Aortic smooth muscle cell (primary cell): ENCODE measurements at places on chromosomes 7 and 10. TPM values are rescaled to one million over a fixed set of nuclear protein-coding genes. Genes with fewer than 3 reads are reported as not detected.

AKR1C8 gene
- total RNA-seq: not detected in 2 replicates

PRPS1L1 gene
- total RNA-seq: 0.06 and 0.13 TPM in 2 replicates

PLPP4 gene
- total RNA-seq: 0.25 TPM in 1 of 2 replicates, not detected in the other

FXYD4 gene
- total RNA-seq: not detected in 2 replicates

ALDH18A1 gene
- total RNA-seq: 105 and 132 TPM in 2 replicates

ABCB1 gene
- total RNA-seq: 1.3 and 3.9 TPM in 2 replicates

TMEM229A gene
- 0.13 and 0.37 TPM in 2 replicates for total RNA-seq

SYT15B gene
- not detected in 2 replicates for total RNA-seq

TACC2 gene
- total RNA-seq: 9.6 and 14.1 TPM in 2 replicates

GGCT gene
- total RNA-seq: 15.0 and 19.8 TPM in 2 replicates

MRLN gene
- total RNA-seq: 0.12 TPM in 1 of 2 replicates, not detected in the other

FERD3L gene
- total RNA-seq: not detected in 2 replicates

RADIL gene
- 1.2 and 1.5 TPM in 2 replicates for total RNA-seq

INA gene
- 0.26 and 0.44 TPM in 2 replicates for total RNA-seq

FEZF1 gene
- total RNA-seq: not detected in 2 replicates

MOSPD3 gene
- 4.0 and 6.9 TPM in 2 replicates for total RNA-seq

PLA2G12B gene
- not detected in 2 replicates for total RNA-seq

SLC13A4 gene
- 1.6 and 2.3 TPM in 2 replicates for total RNA-seq

SOSTDC1 gene
- 0.81 TPM in 1 of 2 replicates, not detected in the other for total RNA-seq

INPP5A gene
- total RNA-seq: 54.8 and 90.2 TPM in 2 replicates

FLNC gene
- 104 and 110 TPM in 2 replicates for total RNA-seq

FASTK gene
- total RNA-seq: 72.1 and 82.5 TPM in 2 replicates

PLCE1 gene
- total RNA-seq: 1.1 and 1.4 TPM in 2 replicates

HOXA2 gene
- total RNA-seq: 0.79 and 0.99 TPM in 2 replicates

IQUB gene
- 0.53 and 0.75 TPM in 2 replicates for total RNA-seq

HECW1 gene
- total RNA-seq: under 0.01 and 0.40 TPM in 2 replicates

AASS gene
- 32.0 and 41.3 TPM in 2 replicates for total RNA-seq

POLR2J2 gene
- 4.7 and 5.9 TPM in 2 replicates for total RNA-seq

OPN4 gene
- total RNA-seq: not detected in 2 replicates
